Activated CD8-positive, alpha-beta memory T cell treated with anti-CD3 and anti-CD28 coated beads for 1 hour (primary cell): ENCODE measurements at places on chromosomes 11 and 22.

- DNase-seq, result no peak
These were observed 33.4 kb upstream of the VPREB1 start for GRCh38 chr22:22210889-22211833.

GRCh38 chr11:90856790-90857189 is 633.9 kb upstream of the CHORDC1 start:
- DNase-seq, result no peak

- DNase-seq, result no peak
These were observed 197.1 kb upstream of the ARHGAP20 start for GRCh38 chr11:110909336-110909735.

DNA sequence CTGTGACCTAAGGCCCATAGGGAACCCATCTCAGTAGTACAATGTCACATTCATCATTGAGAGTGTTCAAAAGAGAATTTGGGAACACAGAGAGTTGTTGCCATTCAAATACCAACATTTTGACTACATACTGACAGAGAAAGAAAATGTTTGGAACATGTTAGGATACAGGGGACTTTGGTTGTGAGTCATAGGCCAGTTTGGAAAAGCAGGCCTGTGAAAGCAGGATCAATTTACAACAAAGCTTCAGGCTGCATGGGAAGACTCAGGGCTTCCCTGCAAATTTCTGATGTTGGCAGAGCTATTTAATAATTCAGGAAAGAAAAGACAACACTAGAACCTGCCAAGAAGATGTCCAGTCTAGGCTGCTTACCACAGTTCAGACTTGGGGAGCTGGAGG is 374 bp downstream of the NLRP10 start:
- no peak for DNase-seq

GRCh38 chr11:118047749-118048148 is 29.1 kb upstream of the TMPRSS4 start:
- DNase-seq, result no peak

DNA sequence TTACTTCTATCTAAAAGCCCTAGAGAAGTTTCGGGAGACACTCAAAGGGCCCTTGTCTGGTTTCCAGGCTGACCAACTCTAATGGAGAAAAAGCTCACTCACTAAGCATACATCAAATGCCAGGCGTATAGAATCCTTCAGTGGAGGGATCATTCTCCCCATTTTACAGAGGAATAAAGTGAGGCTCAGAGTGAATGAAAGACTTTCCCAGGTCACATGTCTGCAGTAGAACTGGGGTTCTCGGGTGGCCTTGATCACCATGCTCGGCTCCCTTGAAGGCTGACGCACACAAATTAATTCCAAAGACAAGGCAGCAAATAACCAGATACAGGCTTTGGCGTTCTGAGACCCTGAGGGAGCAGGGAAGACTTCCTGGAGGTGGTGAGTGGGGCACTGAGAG is 60.0 kb downstream of the THAP12 start:
- DNase-seq, result no peak

DNA sequence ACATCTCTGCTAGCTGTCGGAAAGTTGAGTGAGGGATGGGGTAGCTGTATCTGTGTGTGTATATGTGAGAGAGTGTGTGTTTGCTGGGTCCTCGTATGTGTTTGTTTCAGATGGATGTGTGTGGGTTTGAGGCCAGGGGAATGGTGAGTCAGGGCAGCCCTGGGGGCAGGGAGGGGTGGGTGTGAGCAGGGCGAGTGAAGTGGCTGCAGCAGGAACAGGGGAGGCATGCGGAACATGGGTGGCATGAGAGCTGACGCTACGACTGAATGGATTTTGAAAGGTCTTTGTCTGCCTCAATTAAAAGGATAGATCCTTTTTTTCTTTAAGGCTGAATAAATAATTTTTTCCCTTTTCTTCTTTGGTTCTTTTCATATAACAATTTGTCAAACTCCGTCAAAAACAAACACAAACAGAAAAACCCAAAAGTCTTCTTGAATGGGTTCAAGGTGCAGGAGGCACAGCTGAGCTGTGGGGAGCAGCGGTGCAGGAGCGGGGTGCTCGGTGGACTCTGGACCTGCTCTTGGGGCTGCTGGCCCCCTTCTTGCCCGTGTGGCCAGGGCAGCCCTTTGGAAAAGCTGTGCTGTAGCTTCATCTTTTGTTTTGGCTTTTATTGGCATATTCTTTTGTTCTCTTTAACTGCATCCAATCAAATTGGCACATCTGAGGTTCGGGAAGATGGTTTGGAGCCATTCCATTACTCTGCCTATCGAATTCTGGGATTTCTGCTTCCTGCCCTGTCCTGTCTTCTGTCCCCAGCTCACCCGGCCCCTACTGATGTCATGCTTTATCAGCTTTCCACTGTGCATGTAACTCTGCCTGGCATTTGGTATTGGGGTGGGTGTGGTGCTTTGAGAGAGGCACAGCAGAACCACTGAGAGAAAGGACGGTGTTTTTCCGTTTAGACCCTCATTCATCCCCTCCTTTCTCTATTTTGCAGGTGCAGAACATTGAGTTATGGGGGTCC is 80.1 kb downstream of the ADAMTS15 start:
- DNase-seq, result no peak

GRCh38 chr11:118827118-118827517 is 36.2 kb upstream of the DDX6 start:
- no peak for DNase-seq

DNA sequence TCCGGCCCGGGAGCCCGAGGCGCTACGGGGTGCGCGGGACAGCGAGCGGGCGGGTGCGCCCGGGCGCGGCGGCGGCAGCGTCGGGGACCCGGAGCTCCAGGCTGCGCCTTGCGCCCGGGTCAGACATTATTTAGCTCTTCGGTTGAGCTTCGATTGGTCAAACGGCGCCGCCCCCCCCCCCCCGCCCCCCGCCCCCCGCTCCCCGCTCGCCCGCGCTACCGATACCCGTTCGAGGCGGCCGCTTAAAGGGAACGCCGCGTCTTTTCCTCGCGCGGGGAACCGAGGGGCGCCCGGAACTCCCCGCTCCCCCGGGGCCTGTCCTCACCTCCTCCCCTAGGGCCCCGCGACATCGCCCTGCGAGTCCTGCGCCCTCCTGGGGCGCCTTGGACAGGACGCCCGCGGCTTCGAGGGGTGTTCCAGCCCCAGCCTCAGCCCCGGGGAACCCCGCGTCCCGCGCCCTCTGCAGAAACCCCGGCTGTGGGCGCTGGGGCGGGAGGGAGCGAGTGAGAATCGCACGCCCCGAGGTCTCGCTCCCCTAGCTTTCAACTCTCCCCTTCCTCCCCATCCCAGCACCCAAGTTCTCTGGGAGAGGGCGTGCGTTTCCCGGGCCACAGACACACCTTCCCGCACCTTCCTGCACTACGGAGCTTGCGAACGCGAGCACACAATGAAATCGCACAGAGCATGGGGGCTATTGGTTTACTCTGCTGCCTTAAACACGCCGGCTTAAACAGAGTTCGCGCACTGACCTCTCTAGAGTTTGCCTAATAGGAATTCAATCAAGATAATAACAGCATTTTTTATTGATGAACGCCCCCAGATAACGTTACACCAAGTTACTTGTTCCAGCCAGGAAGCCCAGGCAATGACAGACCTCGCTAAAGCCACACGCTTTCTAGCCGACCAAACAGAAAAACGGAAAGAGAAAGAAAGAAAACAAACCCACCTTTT is at the start of gene BDNF:
TSS of gene BDNF (minus strand) at position 105 of the 951 bp plus-strand sequence. CDS start 41,891 bp downstream, outside the sequence.
- no peak for DNase-seq

DNA sequence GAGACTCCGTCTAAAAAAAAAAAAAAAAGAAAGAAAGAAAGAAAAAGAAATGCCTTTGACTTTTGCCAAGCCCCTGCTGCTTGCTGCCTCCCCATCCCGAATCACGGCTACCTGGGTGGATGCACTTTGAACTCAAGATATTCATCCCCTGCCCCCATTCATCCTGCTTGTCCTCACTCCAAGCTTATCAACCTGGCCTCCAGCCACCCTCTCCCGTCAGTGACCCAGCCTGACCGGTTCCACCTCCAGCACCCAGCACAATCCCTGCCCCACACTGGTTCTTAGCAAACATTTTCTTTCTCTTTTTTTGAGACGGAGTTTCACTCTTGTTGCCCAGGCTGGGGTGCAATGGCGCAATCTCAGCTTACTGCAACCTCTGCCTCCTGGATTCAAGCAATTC is 44.4 kb downstream of the CYTH4 start:
- no peak for DNase-seq

GRCh38 chr11:127656116-127656836 is 655.7 kb upstream of the KIRREL3 start:
- no peak for DNase-seq
